Uterine smooth muscle cell (primary cell): ENCODE measurements at places on chromosomes 4 and X. TPM values are rescaled to one million over a fixed set of nuclear protein-coding genes. Genes with fewer than 3 reads are reported as not detected.

Gene TEX11
- total RNA-seq, result 0.12 TPM in 1 of 2 replicates, not detected in the other

Gene CYBB
- under 0.01 TPM in 1 of 2 replicates, not detected in the other for total RNA-seq

Gene NAP1L3
- 7.1 and 7.4 TPM in 2 replicates for total RNA-seq

Gene GLOD5
- total RNA-seq, result not detected in 2 replicates

Gene PPAT
- 26.5 and 27.6 TPM in 2 replicates for total RNA-seq

Gene PAK3
- 1.3 and 2.9 TPM in 2 replicates for total RNA-seq

Gene SSX4B
- not detected in 2 replicates for total RNA-seq
